ENCODE measurements at places on chromosomes 7 and 10.

GRCh38 chr7:30351724-30352123 lies 67.3 kb downstream of the ZNRF2 start:
- DNase-seq = no peak

GRCh38 chr10:15084502-15084922 lies 4.1 kb downstream of the ACBD7 start:
- peak; percentile 48 for DNase-seq

GRCh38 chr7:35316549-35316948 lies 62.6 kb upstream of the TBX20 start:
- no peak for DNase-seq

DNA sequence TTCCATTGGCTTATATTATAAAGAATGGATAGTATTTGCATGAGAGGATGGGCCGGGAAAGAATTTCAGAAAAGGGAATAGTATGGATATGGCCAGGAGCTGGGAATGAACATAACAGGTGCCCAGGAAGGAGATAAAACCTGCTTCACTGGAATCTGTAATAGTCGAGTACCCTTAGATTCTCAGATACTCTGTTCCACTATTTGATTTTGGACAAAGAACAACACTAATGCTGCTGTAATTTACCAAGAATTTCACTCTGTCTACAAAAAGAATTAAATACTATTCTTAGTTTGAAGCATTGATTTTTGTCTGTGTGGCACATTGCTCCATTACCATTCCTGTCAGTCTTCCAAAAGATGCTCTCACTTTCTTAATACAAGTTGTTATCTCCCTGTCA lies 718.2 kb upstream of the LRRN3 start:
- no peak for DNase-seq

DNA sequence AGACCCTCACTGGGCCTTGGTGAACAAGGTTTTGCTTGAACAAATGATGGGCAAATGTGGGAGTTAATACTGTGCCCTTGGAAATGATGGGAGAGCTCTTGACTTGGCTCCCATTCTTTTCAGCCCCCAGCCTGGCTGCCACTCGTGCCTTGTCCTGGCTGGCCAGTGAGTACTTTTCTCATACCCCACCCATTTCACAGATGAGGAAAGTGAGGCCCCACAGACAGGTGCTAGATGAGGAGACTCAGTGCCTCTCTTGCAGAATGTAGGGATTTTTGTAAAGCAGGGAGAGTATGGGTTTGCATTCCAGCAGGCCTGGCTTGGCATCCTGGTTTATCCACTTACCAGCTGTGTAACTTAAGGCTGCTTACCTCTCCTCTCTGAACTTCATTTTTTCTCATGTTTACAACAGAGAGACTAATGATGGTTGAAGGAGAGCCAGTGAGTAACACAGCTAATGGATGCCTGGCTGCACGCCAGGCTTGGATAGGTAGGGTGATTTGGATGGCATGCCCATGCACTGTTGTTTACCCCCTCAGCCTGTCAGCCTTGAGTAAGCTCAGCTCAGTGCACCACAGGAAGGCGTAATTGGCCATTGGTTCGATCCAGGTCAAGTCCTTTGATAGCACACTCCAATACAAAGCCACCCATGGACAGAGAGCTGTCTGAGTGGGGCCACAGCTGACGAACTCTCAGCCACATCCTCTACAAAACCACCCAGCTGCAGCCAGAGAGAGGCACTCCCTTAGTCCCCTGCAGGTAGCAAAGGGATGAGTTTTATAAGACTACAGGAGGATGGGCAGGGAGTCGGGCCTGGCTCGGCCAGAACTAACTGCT lies 436.8 kb downstream of the RPS24 start:
- DNase-seq = no peak

- DNase-seq = no peak
Observed at GRCh38 chr10:856416-857157, 74.9 kb downstream of the LARP4B start.

DNA sequence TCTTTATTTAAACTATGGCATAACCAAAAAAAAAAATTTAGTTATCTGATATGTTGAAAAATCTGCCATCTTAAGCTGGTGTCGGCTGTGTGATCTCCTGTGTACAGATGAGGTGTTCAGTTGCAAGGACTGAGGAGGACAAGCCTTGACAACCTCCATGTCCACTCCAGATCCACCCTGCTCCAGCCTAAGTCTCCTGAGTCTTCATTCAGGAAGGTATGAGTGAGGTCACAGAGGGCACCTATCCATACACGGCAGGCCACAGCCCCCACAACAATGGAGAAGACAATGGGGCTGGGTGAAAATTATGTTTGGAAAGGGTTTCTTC lies 16.1 kb downstream of the TARP start:
- DNase-seq = no peak

DNA sequence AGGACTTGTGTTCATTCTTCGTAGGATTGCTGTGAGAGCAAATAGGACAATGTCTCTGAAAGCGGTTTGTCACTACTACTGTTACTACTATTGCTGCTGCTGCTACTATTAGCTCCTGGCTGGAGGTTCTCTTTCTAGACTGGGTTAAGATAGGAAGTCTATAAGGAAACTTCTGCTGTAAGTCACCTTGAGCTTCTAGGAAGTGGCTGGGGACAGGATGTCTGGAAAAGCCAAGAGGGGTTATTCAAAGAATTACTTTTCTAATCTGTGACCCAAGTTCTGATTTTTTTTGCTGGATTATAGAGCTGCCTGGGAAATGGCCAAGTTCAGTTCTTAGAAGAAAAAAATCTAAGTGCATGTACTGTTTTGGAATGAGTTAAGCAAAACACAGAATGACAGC lies 62.2 kb downstream of the NAMPT start:
- no peak for DNase-seq

- DNase-seq = no peak
Observed at GRCh38 chr7:42982604-42983115, 50.5 kb downstream of the MRPL32 start.

GRCh38 chr10:118708571-118708970 lies 46.2 kb downstream of the CACUL1 start:
- DNase-seq = no peak

GRCh38 chr7:69934144-69934903 lies 336.0 kb downstream of the AUTS2 start:
- no peak for DNase-seq

DNA sequence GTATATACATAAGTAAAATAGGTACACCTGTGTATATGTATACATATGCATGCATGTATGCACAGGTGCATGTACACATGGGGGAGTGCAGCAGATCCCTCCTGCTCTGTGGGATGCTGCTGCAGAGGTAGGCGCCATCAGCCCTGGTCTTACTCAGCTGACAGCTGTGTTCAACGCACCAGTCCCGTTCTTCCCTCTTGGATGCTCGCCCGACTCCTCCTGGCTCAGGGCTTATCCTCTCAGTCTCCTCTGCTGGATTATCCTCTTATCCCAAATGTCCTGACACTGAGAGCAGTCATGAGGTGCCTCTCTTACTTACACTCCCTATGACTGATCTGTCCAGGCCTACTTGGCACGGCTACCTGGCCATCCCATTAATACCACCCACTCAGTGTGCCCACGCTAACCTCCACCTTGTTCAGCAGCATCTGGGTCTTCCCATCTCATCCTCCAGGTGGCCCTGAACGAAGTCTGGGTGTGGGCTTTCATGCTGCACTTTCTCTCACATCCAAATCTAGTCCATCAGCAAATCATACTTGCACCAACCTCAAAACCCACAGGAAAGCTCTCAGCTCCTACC lies 357.1 kb downstream of the TCERG1L start:
- no peak for DNase-seq

DNA sequence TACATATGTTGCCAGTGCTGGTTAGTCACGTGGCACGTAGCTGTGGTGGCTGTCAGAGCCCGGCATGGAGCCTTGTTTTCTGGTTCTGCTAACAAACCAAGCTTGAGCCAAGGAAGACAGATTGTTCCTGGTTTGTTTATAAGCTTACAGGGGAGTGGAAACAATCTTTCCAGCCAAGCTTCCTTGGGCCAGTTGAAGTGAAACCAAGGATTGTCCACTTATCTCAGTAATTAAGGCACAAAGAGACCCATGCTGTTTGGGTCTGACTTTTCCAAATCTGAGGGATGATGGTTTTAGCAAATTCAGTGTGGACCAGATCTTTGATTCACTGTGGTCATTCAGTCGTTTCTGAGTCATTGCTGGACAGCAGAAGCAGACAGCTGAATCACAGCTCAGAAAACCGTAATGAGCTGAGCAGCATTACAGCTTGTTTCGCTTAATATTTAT lies 297.3 kb upstream of the COBL start:
- DNase-seq = no peak

All from CD4-positive, alpha-beta T cell treated with Interleukin-15 for 4 hours (primary cell).